ENCODE measurements at places on chromosomes 11 and 22.

GRCh38 chr11:110654456-110654855 lies 57.8 kb downstream of the ARHGAP20 start:
- no peak for DNase-seq

- DNase-seq = no peak
Observed at GRCh38 chr22:46754110-46754799, 8.2 kb upstream of the TBC1D22A start.

GRCh38 chr11:73218106-73218829 lies at the start of gene P2RY2:
Gene P2RY2 (plus strand): TSS chr11:73218281. CDS start chr11:73234160, 15,879 bp downstream.
- peak; percentile 78 for DNase-seq

GRCh38 chr22:50473088-50473487 lies 1.7 kb downstream of the SBF1 start:
- DNase-seq = no peak

GRCh38 chr11:95138448-95138847 lies 48.8 kb downstream of the ENDOD1 start:
- DNase-seq = no peak

- DNase-seq = no peak
Observed at GRCh38 chr22:50416996-50417395, 57.8 kb downstream of the SBF1 start.

- no peak for DNase-seq
Observed at GRCh38 chr22:31544481-31545480, 48.4 kb downstream of the SFI1 start.

DNA sequence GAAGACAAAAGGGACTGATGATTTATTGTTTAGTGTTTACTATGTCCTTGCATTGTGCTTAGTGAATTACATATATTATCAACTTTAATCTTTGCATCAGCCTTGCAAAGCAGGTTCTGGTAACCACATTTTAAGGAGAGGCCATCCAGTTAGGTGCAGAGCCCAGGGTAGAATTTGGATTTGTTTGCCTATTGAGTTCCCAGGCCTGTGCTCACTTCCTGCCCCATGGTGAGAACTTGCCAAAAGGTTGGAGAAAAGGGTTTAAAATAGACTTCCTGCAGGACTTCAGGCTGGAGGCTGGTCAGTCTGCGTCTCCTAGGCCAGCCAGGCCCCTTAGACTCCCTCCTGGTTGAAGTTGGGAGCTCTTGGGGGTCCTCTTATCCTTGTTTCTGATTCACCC lies 72.1 kb downstream of the ATXN10 start:
- DNase-seq = no peak

GRCh38 chr11:76799066-76799804 lies 16.1 kb downstream of the TSKU start:
- DNase-seq = peak; percentile 90

GRCh38 chr11:81197396-81197795 lies 1536.3 kb downstream of the FAM181B start:
- DNase-seq = no peak

DNA sequence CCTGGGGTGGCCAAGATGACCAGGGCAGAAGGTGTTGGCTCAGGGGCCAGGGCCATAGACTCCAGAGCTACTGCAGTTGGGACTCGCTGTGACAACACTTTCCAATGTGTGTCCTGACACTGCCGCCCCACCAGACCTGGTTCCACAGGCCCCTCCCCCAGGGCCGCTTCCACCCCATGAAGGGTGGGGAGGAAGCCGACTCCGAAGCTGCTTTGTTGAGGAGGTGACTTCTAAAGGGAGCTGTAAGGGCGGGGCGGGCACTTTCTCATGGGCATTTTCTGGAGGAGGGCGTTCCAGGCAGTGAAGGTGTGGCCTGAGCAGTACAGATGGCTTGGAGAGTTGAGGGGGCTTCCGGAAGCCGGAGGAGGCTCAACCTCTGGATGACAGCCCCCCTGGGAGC lies 6.3 kb downstream of the FGF3 start:
- no peak for DNase-seq

DNA sequence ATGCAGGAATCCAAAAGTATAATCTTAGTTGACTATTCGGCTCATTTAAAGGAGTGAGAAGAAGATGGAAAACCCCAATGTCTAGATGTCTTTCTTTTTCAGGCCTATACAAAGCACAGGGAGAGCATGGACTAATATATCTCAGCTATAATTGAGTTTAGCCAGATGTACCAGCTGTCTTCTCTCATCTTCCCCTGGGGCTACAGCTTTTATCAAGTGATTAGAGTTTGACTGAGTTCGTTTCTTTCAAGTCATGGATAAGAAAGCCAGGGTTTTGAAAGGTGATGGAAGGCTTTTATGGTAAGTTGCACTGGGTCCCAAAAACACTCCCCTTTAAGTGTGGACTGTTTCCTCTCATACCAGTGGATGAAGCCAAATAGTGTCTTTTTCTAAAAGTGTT lies 1172.8 kb upstream of the TENM4 start:
- no peak for DNase-seq

DNA sequence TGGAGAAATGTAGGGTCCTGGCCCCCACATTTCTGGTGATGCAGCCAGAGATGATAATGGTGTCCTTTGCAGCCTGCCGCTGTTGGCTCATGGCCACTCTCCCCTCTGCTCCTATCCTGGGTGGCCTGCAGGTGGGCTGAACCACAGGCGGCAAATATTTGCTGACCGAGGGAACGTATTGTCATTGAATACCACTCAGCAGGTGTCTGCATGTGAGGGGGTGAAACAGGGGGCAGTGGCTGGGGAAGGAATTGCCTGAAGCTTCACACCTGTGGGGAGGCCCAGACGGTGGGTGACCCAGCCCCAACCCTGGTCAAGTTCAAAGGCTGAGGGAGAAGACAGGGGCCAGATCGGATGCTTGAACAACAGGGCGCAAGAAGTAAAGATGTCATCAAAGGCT lies 73.3 kb upstream of the WNT11 start:
- no peak for DNase-seq

DNA sequence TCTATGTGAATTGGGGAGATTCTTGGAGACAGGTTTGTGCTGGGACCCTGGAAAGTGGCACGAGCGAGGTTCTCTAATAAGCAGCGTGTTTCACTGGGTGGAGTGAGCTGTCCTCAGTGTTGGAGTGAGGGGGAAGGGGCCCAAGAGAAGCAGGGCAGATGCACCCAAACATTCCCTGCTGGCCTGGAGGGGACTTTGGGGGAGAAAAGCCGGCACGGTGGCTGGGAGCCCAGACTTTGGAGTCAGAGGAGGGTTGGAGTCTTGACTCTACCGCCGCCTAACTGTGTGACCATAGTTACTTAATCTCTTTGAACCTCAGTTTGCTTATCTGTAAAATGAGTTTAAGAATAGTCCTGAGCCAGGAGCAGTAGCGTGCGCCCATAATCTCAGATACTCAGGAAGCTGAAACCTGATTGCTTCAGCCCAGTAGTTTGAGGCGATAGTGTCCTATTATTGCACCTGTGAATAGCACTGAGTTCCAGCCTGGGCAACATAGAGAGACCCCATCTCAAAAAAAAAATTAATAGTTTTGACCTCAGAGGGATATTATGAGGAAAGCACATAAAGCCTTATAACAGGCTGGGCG lies 614 bp downstream of the NR1H3 start:
- no peak for DNase-seq

- DNase-seq = no peak
Observed at GRCh38 chr11:101487775-101488174, 96.0 kb downstream of the TRPC6 start.

- DNase-seq = no peak
Observed at GRCh38 chr11:70109006-70109405, 30.9 kb downstream of the ANO1 start.

GRCh38 chr11:122108192-122108799 lies 7.7 kb downstream of the BLID start:
- DNase-seq = peak; percentile 29

GRCh38 chr11:78270971-78271370 lies 82.3 kb downstream of the USP35 start:
- no peak for DNase-seq

DNA sequence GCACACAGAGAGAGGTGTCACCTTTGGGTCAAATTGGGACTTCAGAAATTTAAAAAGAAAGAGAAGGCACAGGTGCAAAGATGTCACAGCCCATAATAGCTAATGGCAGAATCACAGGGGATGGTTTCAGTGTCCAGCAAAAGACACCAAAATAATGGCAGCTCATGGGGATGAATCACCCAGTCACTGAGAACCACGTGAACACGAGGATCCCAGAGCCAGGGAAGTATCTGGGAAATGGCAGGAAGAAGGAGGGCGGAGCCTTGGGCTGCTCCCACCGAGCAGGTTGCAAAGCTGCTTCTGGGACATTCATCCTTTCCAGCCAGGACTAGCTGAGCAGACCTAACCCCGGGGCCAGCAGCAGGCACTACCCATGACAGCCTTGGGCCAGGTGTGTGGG lies 45.6 kb downstream of the TRMU start:
- no peak for DNase-seq

- no peak for DNase-seq
Observed at GRCh38 chr22:33062361-33062760, 4.2 kb upstream of the SYN3 start.

GRCh38 chr11:25910086-25910485 lies 421.8 kb upstream of the ANO3 start:
- DNase-seq = no peak

GRCh38 chr11:61555051-61555969 lies 25.6 kb downstream of the SYT7 start:
- peak; percentile 80 for DNase-seq

DNA sequence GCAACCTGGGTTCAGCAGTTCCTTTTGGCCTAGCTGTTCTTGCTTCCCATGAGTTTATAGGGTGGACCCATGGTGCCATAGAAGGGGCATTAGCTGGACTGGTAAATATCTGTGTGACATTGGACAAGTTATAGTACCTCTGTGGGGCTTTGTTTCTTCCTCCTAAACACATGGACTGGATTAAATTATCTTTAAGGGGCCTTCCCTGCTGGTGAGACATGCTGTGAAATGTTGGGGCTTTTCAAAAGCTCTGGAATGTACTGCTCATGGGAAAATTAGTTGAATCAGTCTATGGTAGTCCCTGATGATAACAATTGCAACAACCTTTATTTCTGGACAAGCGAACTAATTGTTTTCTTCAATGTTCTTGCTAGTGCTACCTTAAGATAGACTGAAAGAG lies 276.2 kb downstream of the BLID start:
- no peak for DNase-seq

DNA sequence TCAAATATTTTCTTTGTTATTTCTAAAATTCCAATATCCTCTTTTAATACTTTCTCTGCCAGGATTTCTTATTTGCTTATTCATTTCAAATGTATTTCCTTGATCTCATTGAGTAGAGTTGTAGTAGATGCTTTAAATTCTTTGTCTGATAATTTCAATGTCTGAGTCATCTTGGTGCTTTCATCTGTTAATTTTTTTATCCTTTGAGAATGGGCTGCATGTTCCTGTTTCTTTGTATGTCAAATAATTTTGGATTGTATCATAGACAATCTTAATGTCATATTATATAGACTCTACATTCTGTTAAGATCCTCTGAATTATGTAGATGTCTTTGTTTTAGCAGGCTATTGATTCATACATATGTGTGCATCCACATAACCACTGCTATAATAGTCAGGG lies 57.5 kb downstream of the MYEOV start:
- no peak for DNase-seq

DNA sequence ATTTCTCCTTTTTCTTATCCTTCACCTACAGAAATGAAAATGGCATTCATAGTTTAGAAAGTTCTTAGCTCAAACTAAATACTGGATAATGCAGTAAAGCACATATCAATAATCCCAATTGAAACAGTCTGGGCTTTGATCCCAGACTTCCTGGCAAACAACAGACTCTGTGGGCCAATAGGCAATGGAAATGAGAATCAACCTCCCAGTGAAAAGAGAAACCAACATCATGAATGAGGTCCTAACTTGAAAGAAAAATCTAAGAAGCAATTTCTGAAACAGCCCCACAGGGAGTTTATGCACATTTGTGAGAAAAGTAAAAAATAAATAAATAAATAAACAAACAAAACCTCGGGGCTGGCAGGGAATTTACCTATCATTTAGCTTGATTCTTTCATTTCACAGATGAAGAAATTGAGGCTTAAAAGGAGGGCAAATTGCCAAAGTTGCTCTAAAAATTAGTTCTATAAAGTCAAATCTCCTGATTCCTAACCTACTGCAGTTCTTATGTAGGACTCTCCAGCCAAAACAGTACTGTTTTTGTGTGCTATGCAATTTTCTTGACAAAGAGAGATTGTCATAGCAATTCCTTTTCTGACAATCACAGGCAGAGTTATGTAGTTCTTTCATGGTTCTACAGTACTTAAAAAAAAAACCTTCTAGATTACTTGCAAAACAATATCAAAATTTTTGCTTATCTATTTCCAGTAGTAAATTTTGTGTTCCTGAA lies 265.8 kb downstream of the GRM5 start:
- no peak for DNase-seq

- DNase-seq = no peak
Observed at GRCh38 chr11:74937696-74938475, 11.0 kb downstream of the XRRA1 start.

DNA sequence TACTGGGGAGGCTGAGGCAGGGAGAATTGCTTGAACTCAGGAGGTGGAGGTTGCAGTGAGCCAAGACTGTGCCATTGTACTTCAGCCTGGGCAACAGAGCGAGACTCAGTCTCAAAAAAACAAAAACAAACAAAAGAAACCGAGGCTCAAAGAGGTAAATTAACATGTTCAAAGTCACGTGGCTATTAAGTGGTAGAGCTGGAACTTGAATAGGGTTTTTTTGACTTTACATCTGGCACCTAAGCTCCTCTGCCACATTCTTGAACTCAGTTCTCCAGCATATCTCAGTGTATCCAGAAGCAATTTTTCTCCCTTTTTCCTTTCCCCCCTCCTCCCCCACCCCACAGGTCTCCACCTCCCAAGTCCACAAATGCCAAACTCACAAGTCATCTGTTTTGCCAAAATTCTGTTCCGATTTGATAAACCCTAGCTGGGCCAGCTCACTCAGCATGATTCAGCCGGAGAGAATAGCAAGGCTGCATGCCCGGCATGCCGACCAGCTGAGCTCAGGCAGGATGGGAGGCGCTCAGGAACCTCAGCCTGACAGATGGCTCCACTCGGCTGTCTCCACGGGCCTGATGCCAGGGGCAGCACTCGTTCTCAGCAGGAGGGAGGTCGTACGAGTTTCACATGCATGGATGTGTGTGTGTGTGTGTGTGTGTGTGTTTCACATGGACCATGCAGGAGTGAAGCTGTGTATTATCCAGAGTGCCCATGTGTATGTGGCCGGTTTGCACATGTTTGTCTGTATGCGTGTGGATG lies 63.2 kb upstream of the RRAS2 start:
- peak; percentile 89 for DNase-seq

DNA sequence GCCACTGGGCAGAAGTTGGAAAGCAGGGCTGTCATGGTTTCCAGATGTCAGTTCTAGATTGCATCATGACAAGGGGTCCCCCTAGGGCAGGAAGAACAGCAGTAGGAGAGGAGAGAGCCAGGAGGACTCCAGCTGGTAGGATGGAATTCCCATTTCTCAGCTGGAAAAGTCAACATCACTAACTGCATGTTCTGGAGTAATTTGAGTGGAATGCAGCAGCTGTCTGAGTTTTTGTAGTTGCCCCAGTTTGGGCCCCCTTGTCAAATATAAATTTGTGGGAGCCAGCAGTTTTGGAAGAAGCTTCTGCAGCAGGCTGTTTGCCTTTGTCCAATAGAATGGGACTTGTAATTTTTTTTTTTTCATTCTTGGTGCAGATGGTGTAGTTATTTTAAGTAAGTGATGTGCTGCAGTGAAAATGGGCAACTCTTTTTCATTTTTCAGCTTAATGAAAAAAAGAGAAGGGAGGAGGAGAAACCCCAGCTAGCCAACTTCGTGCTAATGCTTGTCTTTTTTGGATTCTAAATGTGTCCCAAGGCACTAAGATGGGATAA lies 86.9 kb downstream of the LDLRAD3 start:
- no peak for DNase-seq
